ENCODE measurements at places on chromosomes 3 and 15.

DNA sequence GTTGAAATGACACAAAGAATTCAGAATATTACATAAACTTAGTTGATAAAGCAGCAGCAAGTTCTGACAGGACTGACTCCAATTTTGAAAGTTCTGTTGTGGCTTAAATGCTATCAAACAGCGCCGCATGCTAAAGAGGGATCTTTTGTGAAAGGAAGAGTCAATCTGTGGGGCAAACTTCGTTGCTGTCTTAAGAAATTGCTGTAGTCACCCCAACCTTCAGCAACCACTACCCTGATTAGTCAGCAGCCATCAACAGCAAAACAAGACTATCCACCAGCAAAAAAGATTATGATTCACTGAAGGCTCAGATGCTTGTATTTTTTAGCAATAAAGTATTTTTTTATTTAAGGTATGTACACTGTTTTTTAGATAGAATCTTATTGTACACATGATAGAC, 14.2 kb downstream of the CRBN start:
- DNase-seq: peak; percentile 18

- no peak for DNase-seq
These were observed 108.7 kb downstream of the MYO9A start for GRCh38 chr15:72009222-72009621.

- no peak for DNase-seq
These were observed 58.3 kb downstream of the GJD2 start for GRCh38 chr15:34696506-34696905.

DNA sequence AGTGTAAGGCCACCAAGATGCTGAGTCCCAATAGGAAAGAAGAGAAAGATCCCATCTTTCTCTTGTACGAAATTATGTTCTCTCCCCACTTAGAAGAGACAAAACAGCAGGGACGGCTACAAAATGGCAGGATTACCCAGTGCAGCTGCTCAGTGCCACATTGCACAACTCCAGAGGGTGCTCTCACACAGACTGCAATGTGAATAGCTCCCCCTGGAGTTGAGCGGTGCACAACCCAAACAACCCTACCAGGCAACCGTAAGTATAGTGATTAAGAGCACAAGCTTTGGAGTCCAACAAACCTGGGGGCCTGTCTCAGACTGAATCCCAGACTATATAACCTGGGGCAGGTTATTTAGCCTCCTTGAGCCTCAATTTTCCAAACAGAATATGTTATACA, 3.1 kb upstream of the BHLHE40 start:
- DNase-seq: peak; percentile 62

DNA sequence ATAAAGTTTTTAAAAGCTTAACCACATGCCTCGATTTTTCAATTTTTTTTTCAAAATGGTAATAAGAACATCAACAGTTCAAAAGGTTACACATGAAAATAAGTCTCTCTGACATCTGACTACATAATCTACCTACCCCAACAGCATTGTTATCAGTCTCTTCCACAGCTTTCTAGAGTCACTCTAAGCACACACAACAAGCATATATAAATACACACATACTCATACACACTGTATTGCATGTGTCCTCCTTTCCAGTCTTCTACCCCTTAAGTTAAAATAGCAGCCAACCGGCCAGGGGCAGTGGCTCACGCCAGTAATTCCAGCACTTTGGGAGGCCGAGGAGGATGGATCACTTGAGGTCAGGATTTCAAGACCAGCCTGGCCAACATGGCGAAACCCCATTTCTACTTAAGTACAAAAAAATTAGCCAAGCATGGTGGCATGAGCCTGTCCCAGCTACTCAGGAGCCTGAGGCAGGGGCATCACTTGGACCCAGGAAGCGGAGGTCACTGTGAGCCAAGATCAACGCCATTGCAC, 12.2 kb downstream of the TBL1XR1 start:
- DNase-seq: no peak

DNA sequence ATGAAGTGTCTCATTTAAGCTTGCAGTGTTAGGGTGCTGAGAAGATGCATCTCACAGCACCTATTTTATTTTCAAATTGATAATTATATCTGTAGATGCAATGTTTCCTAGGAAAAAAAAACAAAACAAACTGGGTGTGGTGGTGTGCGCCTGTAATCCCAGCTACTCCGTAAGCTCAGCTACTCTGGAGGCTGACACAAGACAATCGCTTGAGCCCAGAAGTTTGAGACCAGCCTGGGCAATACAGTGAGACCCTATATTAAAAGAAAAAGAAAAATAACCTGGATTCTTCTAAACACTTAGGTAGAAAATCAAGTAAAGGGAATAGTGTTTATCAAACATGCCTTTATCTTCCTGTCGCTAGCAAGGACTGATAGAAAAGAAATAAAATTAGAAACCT, 1.9 kb downstream of the MINDY2 start:
- no peak for DNase-seq

DNA sequence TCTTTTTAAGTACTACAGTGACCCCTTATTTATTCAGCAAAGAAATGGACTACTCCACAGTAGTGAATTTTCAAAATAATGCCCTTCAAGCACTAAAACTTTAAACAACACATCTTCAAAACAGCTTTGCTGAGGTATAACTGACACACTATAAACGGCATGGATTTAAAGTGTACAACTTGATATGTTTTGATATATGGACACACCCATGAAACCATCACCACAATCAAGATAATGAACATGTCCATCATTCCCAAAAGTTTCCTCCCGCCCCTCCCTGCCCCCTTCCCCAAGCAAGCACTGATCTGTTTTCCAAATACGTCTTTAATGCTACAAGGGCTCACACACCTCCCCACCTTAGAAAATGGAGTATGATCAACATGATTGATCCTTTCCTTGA, 1.6 kb upstream of the FURIN start:
- no peak for DNase-seq

GRCh38 chr3:121878411-121878810, 15.8 kb upstream of the SLC15A2 start:
- DNase-seq: no peak

- no peak for DNase-seq
These were observed 880.8 kb downstream of the ROBO1 start for GRCh38 chr3:78887029-78887428.

- no peak for DNase-seq
These were observed 153.1 kb downstream of the LIPC start for GRCh38 chr15:58584789-58585461.
